Skeletal muscle cell (primary cell): ENCODE measurements at places on chromosomes 16 and 17.
A peak's percentile ranks its signal among the peaks of the same experiment; 100 is the strongest.

- no peak for DNase-seq
Measured at GRCh38 chr17:82979718-82980117, 99.7 kb upstream of the METRNL start.

DNA sequence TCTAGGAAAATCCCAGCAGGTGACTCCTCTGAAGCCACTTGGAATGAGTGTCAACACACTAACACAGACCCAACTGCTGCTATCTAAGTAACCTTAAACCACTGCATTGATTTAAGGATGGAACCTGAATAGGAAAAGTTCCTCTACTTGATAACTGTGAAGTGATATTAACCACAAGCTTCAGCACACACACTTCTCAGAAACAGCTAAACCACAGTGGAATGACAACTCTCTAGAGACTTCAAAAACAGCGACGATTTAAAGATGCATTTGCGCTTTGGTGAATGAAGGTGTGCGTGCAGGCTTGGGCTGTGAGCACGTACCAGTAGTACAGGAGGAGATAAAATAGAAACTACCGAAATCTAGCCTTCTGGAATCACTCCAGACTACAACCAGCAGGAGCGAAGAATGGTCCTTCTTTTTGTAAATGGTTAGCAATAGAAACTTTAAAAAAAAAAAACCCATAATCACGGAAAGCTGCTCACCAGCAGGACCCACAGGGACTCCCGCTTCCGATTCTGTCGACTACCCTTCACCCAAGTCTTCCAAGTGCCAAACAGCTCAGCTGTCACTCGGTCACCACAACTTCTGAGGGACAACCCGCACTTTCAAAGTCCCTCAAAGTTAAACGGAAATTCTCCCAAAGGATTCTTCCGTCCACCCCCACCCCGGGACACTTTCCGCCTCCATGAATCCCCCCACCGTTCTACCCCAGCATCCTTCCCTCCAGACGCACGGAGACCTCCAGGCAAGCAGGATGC is 137.7 kb upstream of the CORO6 start:
- no peak for DNase-seq

GRCh38 chr16:89449726-89450335 is 40.5 kb downstream of the ANKRD11 start:
- DNase-seq: no peak

DNA sequence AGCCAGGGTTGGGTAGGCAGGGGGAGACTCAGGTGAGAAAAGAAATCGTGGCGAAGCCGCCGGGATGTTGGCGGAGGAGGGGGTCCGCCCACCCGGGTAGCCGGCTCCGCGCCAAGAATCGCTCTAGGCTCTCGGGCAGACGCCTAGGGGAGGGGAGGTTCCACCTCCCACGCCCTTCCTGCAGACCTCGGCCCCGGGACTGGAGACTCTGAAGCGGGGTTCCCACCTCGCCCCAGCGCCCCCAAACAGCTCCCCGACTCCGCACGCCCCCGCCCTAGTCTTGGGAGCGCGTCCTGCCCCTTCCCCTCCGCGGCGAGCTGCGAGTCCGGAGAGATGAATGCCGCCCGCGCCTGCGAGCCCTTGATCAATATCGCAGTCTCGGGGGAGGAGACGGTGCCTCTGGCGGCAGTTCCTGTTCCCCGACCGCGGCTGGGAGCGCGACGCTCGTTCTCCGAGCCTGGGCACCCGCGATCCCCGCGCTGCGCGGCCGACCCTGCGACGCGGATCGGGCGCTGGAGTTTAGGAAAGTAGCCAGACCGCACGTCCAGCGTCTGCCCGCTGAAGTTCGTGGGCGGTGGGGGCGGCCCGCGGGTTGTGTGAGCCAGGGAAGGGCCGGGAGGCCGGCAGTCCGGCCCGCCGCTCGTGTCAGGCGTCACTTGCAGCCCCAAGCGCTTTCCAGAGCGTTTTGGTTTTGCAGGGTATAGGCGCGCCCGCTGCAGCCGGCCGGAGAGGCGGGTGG is 790 bp downstream of the CRHR1 start:
- no peak for DNase-seq

GRCh38 chr17:3724378-3725077 is 825 bp downstream of the HASPIN start:
- DNase-seq: no peak

DNA sequence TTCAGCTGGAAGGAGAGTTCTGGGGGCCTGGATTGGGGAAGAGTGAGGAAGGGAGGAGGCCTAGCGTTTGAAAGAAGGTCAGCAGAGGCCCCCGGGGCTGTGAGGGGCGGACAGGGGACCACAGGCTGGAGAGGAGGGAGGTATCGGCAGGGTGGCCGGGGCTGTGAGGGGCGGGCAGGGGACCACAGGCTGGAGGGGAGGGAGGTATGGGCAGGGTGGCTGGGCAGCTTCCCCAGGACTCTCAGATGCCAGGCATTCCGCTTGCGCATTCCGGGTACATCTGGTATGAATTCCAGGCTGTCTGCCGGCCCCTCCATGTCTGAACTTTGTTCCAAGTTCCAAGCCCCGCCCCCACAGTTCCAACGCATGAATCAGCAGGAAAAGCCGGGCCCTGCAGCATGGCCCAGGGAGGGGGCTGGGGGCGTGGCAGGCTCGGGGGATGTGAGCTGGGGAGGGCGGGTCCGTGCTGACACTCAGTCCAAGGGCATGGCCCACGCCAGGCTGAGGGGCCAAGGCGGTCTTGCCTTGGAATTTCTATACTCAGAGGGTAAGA is 4.3 kb upstream of the TLCD2 start:
- DNase-seq: peak; percentile 91

DNA sequence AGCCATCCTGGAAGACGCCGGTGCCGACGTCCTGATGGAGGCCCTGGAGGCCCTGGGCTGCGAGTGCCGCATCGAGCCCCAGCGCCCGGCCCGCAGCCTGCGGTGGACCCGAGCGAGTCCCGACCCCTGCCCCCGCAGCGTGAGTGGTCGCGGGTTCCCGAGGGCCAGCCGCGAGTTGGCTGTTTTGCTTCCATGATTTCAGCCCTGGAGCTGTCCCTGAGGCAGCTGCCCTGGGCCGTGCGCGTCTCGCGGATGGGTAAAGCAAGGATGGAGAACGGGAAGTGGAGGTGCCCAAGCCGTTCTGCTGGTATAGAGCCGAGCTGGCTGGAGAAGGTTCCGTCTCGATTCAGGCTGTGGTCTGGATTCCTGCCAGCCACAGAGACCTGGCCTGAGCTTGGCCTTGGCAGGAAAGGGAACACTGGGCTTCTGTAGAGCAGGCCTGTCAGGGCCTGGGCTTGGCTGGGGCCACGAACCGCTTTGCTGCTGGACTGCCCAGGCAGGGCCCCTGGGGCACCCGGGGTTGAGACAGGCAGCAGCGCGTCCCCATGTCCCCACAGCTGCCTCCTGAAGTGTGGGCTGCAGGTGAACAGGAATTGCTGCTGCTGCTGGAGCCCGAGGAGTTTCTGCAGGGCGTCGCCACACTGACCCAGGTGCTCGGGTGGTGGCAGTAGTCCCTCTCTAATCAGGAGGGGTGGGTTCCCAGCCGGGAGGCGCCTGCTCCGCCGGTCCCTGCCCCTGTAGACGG is 941 bp upstream of the MRPS34 start:
- DNase-seq: no peak

- peak; percentile 73 for DNase-seq
Measured at GRCh38 chr16:73066927-73067670, 19.2 kb upstream of the ZFHX3 start.

- no peak for DNase-seq
Measured at GRCh38 chr17:320809-321385, 31.7 kb downstream of the RPH3AL start.

GRCh38 chr17:32226886-32227285 is 38.7 kb upstream of the RHBDL3 start:
- no peak for DNase-seq

- no peak for DNase-seq
Measured at GRCh38 chr17:11384131-11384530, 143.1 kb downstream of the SHISA6 start.

DNA sequence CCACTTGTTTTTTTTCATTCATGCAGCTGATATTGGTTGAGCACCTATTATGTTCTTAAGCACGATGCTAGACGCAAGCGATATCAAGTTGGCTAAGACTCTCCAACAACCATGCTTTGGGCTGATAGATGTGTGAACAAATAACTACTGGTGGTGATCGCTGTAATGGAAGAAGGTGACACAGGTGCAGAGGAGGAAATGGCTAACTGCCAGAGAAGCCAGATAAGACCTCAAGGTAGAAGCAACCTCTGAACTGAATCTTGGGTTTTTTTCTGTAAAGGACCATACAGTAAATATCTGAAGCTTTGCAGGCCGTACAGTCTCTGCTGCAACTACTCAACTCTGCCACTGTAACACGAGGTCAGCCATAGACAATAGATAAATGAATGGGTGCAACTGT is 97.9 kb downstream of the C17orf67 start:
- no peak for DNase-seq

GRCh38 chr16:81350306-81350615 is 35.5 kb downstream of the GAN start:
- no peak for DNase-seq

- DNase-seq: no peak
Measured at GRCh38 chr17:40113907-40114245, 7.9 kb upstream of the MSL1 start.

DNA sequence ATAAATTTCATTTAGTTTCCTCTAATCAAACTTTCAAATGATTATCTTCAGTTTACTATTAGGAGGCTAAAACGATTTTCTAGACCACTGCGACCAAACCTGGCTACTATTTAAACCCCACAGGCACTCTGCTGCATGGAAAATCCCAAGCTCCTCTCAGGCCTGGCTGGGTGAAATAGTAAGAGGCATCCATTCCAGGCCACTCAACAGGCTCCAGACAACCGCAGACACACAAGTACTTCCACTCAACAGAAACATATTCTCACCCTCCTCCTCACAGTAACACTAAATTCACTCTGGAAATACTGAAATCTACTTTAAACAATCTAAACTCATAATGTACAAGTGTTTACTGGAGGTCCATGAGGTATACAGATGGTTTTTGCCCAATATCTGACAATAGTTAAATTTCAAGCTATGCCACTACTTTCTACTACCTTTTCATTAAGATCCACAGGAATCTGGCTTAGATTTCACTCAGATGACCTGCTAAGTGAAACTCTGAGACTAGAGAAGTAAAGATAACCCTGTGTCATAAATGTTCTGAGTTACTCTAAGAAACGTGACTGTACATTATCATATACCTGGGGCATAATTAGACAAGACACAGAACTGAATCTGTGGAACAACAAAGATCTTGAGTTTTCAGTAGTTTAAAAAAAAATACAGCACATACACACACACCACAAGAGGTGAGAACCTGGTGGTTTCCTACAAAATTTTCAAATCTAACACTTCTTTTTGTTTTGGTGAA is 10.4 kb downstream of the VPS53 start:
- no peak for DNase-seq

DNA sequence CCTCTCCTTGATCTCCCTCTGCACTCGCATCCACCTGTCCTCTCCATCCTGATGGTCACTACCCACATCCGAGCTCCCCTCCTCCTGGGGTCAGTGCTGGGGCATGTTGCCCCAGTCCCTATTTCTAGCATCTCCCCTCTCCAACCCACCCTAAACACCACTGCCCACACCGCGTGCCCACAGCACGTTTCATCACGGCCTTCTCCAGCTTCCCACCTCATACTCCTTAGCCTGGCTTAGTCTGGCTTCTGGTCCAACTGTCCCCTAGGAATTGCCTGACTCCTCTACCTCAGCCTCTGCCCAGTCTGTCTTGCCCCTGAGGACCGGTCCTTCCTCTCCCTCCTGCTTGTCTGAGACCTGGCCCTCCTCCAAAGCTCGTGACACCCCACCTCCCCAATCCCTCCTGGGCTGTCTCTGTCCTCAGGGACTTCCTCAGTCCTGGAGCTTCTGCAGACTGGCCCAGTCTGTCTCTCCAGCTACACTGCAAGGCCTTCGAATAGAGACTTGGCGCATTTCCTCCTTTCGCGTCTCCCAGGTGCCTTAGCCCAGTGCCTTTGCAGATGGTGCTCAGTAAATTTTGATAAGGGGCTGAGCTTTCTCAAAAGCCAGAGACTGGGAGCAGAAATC is 4.9 kb downstream of the ALOX15 start:
- DNase-seq: no peak

DNA sequence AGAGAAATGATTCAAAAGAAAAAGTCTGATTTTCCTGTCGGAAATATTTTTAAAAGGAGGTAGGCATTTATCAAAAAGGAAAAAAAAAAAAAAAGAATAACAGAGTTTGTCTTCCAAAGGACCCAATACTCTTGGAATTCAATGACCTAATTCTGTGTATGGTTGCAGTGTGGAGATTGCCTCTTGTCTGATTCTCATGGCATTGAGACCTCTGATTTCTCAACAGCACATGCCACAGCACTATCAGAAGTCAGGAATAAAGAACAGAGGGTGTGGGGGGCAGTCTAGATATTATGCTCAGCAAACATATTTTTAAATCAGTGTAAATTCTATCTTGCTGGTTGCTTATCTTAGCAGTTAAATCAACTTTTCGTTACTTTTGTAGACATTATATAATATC is 81.3 kb upstream of the SOX9 start:
- no peak for DNase-seq

DNA sequence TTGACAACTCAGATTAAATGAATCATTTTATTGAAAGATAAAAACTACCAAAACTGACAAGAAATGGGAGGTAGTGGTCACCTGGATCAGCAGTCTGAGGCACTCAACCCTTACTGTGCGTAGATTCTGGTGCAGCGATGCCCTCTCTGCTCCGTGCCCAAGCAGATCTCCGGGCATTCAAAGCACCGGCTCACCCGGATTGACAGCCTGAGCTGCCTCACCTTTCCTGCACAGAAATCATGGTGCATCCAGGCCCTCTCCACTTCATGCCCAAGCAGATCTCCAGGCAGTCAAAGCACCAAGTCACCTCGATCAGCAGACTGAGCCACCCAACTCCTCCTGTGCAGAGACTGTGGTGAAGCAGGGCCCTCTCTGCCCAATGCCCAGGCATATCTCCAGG is 196.8 kb downstream of the CA10 start:
- DNase-seq: no peak

- no peak for DNase-seq
Measured at GRCh38 chr17:40364121-40364861, at the start of gene GJD3. Gene GJD3 (minus strand): TSS chr17:40364737. CDS start chr17:40363815, 922 bp downstream.

GRCh38 chr16:67649494-67649931 is 4.6 kb downstream of the CARMIL2 start:
- no peak for DNase-seq

DNA sequence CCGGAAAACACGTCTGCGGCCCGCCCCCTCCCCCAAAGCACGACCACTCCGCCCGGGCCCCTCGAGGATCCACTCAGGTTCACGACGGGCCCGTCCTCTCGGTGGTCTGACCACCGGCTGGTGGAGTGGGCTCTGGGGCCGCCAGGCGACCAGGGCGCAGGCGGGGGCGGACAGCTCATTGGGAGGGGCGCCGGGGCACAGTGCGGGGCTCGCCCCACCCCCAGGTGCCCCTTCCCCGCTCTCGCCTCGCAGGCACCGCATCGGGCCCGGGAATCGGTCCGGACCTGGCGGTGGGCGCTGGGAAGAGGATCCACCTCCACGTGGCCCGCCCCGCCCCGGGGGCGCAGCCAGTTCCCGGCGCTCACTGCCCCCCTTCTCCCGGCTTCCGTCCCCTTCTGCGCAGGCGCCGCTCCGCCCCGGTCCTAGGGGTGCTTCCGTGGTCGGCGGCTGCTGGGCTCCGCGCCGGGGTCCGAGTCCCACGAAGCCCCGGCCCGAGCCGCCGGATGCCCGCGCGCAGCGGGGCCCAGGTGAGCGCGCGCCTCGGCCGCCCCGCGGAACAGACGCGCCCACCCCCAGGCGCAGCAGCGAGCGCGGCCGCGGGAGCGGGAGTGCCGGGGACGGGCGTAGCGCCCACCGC is at the start of gene MPG:
TSS of gene MPG (plus strand) at position 419 of the 637 bp plus-strand sequence. CDS start at position 504, 85 bp downstream.
- no peak for DNase-seq
